ENCODE measurements at places on chromosomes 2 and 18.

DNA sequence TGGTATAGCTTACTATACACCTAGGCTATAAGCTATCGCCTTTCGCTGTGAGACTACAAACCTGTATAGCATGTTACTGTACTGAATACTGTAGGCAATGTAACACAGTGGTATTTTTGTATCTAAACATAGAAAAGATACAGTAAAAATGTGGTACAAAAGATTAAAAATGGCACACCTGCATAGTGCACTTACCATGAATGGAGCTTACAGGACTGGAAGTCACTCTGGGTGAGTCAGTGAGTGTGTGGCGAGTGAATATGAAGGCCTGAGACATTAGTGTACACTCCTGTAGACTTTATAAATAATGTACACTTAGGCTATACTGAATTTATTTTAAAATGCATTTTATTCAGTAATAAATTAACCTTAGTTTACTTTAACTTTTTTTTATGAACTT lies 258.2 kb upstream of the SP5 start:
- DNase-seq: no peak

DNA sequence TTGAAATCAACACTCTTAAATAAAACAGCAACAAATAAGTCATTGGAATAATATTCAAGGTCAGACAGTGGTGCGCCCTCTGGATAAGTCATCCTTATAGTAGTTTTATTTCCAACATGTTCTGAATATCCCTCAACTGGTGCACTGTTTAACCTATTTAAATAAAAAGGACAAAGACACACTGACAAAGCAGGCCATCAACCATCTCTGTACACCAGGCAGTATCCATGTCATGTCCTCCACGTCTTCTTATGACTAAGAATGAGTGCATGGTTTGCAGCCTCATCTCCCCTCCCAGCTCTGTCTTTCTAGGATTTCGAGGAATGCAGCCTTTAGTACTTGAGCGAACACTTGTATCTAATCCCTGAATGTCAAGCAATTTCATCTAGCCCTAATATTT lies 42.4 kb downstream of the ST3GAL5 start:
- DNase-seq: no peak

DNA sequence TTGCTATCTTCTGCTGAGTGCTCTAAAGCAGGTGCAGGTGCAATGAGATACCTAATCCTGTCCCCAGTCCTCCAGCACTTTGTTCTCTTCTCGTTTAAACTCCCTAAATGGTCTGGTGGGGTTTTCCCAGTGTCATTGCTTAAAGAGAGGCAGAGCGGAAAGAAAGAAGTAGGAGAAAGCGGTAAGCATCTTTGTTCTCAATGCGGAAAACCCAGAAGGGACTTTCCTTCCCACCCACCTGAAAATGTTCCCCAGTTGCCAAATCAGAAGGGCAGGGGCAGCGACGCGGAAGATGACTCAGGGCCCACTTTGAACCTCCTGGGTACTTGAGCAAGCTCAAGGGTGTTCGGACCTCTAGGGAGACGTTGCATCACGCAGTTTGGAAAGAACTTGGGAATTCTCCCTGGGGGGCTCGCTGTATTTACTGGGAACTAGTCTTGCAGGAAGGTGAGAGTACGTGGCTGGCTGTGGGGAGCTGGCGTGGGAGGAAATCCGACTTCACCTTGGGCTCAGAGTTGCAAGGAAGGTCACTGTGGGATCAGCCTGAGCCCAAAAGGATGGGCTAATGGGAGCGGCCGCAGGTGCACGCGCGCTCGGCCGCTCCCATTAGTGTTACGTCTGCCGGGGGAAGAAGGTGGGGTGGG lies 589 bp upstream of the SGPP2 start:
- DNase-seq: no peak

- DNase-seq: no peak
These were observed 1.7 kb upstream of the SMAD7 start for GRCh38 chr18:48952287-48953103.

GRCh38 chr2:219045937-219046550 lies 4.7 kb upstream of the CFAP65 start:
- DNase-seq: no peak

- no peak for DNase-seq
These were observed 31.5 kb downstream of the MEIS1 start for GRCh38 chr2:66466433-66466832.

DNA sequence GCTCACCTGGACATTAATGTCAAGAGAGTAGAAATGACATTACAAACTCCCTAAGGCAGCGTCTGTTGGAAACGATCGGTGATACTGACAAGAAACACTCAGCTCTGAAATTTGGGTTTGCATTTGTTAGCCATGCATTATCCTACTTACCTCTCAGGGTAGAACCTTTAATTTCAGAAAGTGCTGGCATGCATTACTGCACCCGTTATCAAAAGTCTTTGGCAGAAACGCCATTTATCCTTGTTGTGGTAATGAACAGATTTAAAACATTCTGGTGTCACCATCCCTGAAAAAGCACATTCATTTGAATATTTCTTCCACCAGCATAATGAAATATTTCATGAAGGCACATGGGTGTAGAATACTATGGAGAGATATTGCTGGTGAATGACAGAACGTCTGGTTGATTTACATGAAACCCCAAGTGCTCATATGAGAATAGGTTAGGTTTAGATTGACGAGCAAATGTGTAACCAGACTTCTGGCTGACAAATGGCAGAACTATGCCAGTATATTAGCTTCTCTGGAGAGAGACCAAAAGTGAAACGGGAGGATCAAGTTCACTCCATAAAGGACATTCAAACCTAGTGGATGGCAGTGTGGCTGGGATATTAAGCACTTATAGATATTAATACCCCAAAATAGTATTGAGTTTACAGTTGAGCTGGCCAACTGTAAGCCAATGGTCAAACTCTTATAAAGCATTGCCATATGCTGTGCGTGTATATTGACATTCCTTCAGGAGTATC lies 53.5 kb upstream of the ITGB6 start:
- no peak for DNase-seq

- no peak for DNase-seq
These were observed 187.1 kb downstream of the PTPRM start for GRCh38 chr18:7754258-7754657.

DNA sequence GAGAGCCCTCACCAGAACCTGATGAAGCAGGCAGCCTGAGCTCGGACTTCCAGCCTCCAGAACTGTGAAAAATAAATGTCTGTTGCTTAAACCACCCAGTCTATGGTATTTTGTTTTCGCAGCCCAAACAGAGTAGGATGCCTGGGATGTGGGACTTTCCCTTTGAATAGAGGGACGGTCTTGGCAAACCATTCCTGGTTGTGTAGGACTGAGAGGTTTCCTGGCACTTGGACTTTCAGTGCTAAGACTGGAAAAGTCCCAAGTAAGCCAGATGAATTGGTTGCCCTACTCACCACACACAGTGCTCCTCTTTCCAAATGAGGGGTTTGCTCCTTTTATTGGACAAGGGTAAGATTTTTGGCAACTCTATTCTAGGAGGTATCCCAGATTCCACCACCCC lies 46.8 kb upstream of the ACMSD start:
- DNase-seq: no peak

DNA sequence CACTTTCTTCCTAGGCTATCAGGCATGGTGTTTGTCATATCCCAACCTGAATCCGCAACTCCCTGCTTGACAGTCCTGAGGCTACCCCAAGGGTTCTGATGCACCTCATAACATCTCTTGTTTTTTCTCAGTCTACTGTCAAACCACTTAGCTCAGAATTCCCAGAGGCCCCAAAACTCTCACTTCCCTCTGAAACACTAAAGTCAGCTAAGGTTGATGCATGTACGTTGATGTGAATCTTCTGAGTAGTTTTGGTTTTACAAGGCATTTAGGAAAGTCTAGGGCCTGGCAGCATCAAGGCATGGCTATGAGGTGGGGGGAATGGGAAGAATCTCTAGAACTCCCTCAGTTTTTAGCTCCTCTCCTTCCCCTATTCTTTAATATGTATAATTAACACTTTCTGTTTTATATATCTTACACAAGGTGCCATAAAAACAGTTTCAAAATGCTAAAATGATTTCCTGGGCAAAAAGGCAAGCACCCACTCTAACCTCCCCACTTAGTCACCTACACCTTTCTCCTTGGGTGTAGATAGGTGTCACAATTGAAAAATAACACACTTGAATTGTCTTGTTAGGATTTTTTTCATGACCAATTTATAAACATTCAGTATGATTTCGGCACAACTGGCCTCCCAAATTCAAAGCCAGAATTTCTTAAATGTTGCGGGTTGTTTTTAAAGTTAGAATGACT lies 71.4 kb upstream of the TANK start:
- DNase-seq: no peak

GRCh38 chr2:216653931-216654365 lies 20.7 kb downstream of the IGFBP2 start:
- DNase-seq: no peak

DNA sequence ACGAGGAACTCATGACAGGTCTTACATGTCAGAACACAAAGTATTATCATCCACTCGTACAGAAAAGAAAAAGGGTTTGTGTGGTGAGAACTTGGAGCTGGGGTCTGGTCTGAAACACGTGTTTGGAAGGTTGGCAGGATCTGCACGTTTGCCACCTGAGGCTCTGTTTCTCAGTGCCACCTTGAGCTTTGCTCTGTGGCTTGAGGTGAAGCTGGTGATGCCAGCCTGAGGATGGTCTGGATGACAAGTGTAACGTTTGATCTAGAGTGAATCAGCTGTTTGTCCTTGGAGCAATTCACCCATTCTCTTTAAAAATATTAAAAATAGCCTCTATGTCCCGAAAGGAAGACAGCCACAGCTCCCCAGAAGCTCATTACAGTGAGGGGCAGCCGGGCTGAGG lies 45.4 kb upstream of the KLF11 start:
- no peak for DNase-seq

DNA sequence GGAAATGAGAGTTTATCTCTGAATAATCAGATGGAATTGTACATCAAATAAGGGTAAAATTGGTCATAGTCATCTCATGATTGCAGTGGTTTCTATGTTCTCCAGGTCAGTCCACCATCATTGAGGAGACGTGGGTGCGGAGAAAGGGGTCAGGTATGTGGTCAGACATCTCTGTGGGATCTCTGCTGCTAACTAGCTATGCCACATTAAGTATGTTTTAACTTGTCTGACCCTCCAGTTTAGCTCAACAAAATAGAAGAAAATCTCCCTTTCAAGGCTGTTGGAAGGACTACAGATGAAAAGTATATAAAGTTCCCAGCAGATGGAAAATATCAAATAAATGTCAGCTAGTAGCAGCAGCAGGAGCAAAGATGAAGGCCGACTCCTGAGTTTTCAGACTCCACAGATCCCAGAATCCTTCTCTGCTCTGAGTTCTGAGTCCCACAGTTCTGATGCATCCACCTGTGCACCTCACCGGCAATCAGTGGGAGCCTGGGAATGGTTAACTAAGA lies 106.6 kb upstream of the CYP1B1 start:
- DNase-seq: no peak

DNA sequence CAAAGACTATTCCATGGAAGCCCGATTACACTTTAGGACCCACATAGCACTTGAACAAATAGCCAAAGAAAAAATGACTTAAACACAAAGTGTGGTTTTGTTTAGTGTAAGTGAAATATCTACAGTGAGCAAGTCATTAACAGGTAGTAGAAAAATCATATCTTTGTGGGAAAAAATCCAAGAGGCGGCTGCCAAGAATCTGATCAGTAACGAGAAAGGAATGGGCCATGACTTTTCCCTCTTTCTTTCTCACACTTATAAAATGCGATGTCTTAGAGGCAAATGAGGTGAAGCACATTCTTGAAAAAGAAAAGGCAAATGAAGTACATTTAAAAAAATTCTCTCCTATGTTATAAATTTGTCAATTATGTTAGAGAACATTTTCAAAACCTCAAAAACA lies 12.9 kb upstream of the GEMIN6 start:
- no peak for DNase-seq

DNA sequence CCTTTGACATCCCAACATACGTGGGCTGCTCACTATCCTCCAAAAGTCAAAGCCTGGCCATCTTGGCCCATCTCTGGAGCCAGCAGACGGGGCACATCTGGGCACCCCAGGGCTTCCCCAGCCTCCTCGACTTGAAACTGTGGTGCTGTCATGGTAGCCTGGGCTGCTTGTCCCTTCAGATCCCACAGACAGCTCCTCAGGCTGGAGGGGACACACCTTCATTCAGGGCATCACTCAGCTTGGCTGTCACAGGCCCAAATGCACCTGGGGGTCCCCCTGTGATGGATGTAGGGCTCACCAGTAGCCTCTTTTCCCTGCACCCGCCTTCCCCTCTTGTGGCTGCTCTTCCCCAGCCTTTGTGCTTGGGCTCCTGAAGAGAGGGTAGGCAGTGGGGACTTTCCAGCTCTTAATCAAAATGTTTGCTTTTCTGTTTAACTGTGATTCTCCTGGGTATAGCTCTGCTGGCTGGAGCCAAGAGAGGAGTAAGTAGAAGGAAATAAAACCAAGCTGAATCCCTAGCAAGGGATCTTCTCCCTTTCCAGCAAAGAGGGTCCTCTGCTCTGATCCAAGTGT lies 92.3 kb downstream of the GYPC start:
- no peak for DNase-seq

- DNase-seq: no peak
These were observed 5.1 kb upstream of the ASB1 start for GRCh38 chr2:238421695-238422035.

- no peak for DNase-seq
These were observed 61.7 kb downstream of the MEX3C start for GRCh38 chr18:51135795-51136194.
